ENCODE measurements at places on chromosomes 11 and 22. TPM values are rescaled to one million over a fixed set of nuclear protein-coding genes. Genes with fewer than 3 reads are reported as not detected.

DNA sequence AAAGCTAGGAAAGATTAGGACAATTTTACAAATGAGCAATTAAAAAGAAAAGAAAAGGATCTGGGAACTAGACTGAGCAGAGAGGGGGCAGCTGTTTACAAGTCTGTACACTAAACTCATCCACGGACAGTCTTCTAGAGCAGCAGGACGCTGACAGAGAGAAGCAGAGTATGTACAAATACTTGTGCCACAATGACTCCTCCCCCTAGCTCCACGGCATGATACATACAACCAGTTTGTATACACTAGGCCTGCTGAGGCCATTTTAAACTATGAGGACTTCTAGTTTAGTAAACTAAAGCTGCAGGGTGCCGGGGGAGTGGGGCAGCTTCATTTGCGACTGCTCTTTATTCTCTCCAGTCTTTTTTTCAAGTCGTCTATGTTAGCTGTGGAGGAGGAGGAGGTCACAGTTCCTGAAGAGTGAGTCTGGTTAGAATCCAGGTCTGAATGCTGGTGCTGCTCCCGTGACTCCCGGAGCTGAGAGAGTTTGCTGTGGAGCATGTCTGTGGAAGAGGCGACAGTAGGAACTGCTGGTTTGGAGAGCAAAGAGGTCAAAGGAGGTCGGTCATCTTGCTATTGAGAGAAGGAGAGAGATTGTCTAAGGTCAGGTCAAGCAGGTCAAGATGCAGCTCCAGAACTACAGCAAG lies 24.8 kb downstream of the F2 start:
- DNase-seq: no peak

DNA sequence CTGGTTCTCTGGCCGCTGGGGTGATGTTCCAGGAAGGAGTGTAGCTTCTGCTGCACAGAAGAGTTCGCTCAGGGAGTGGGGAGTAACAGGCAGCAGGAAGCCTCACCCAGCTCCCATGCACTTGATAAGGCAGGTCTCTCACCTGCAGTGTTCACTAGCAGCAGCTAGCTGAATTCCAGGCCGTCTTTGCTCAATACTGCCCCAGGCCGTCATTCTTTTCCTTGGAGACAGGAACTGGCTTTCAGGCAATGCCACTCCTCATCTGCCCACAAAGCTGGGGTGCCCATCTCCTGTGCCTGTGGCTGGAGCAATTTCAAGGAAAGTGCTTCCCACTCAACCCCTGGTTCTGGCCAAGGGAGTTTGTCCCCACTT lies 66.1 kb downstream of the ARHGAP42 start:
- peak; percentile 6 for DNase-seq

GRCh38 chr22:41770715-41771468 lies 29.6 kb upstream of the CCDC134 start:
- DNase-seq: no peak

DNA sequence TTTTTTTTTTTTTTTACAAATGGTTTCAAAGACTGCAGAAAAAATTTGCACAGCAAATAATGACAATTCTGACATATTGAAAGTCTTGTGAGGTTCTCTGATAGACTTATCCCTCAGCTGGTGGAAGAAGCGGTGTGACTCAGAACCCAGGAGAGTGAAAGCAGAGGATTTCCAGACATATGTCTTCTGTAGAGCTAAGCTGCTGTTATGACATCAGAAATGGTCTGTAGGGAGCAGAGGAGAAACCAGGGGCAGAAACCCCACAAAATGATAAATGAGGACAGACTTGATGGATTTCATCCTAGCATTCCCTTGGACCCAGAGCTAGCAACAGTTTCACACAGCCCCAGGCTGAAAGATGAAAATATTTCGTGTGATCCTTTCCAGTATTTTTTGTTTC lies 582.6 kb downstream of the METTL15 start:
- DNase-seq: no peak

GRCh38 chr11:125449565-125449964 lies 46.5 kb downstream of the FEZ1 start:
- DNase-seq: no peak

- no peak for DNase-seq
Measured at GRCh38 chr11:114192841-114193389, 103.3 kb upstream of the NNMT start.

- no peak for DNase-seq
Measured at GRCh38 chr22:30457981-30458380, 13.8 kb downstream of the SEC14L3 start.

GRCh38 chr22:19271856-19272535 lies 19.5 kb downstream of the CLTCL1 start:
- DNase-seq: no peak

DNA sequence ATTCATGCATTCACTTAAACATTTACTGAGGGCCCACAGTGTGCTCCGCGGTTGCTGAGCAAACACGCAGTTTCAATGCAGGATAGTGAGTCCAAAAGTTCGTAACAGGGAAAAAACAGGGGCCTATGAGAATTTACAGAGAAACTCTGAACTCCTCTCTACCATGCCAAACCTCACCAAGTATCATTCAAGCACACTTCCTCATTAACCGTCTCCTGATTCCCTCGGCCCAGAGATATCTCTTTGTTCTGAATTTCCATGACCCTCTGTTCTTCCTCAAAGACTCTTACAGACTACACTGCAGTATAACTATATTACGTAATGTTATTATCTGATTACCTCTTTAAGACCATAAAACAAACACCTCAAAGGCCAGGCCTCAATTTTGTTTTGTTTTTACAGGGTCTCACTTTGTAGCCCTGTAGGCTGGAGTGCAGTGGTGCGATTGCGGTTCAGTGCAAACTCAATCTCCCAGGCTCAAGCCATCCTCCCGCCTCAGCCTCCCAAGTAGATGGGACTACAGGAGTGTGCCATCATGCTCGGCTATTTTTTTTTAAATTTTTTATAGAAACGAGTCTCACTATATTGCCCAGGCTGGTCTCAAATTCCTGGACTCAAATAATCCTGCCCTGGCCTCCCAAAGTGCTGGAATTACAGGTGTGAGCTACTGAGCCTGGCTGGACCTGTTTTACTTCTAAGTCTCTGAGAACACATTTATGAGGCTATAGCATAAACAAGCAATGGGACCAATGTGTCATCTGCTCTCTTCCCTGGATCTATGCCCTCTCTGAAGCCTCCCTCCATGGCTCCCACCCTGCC lies 3.6 kb downstream of the HPS4 start:
- DNase-seq: no peak

GRCh38 chr22:44482776-44483175 lies 15.3 kb downstream of the RTL6 start:
- DNase-seq: no peak

DNA sequence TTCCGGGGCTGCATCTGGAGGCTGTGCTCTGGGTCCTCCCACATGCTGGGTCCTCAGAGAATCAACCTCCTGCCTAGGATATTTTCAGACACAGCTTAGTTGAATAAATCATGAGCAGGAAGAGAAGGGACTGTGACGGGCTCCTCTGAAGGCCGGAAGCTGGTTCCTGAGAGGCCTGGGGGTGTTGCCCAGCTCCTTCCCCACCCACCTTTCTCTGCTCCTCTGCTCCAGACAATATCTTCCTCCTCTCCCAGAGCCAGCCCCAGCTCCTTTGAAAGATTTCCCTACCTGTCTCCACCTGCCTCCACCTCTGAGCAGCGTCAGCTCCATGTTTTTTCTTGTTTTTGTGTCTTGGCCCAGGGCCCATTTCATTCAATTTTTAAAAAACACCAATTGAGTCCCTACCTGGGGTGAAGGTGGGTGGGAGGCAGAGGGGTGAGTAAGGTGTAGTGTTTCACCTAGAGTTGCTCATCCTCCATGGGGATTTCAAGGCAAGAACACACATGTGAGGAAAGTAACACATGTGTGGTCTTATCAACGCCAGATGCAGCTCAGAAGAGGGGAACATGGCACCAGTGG lies 24.8 kb upstream of the THY1 start:
- DNase-seq: no peak

GRCh38 chr11:83642500-83642899 lies 356.3 kb upstream of the CCDC90B start:
- DNase-seq: no peak

GRCh38 chr11:76668362-76669155 lies 2.0 kb downstream of the LRRC32 start:
- DNase-seq: no peak

APOA5 gene
- 0.11 TPM for total RNA-seq

NRGN gene
- 0.85 TPM for total RNA-seq

MYRF gene
- total RNA-seq: 4.2 TPM

BCO2 gene
- total RNA-seq: 1.5 TPM

PRR33 gene
- total RNA-seq: not detected

OR51A4 gene
- not detected for total RNA-seq

NTM gene
- total RNA-seq: 4.7 TPM
